Activated CD8-positive, alpha-beta memory T cell treated with anti-CD3 and anti-CD28 coated beads, Interleukin-2, amount 10 ng/mL, durations not matched to agents 7 days and 5 days (primary cell): ENCODE measurements at places on chromosomes 6 and 20. TPM values are rescaled to one million over a fixed set of nuclear protein-coding genes. Genes with fewer than 3 reads are reported as not detected.

Gene TRIM31
- total RNA-seq: not detected

DNA sequence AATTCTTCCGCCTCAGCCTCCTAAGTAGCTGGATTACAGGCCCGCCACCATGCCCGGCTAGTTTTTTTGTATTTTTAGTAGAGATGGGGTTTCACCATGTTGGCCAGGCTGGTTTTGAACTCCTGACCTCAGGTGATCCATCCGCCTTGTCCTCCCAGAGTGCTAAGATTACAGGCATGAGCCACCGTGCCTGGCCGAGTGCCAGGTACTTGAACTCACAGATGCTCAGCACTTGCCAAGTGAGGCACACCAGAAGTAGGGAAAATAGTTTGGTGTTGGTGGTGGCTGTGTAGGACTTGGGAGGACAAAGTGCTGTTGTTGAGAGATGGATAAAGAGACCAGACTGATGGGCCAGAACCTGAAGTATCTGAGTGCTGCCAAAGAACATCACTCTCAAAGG is 40.0 kb upstream of the MBOAT1 start:
- no peak overlapping the region for H3K27ac ChIP-seq
- no peak for DNase-seq
- H3K4me3 ChIP-seq: no peak overlapping the region

Gene CABLES2
- total RNA-seq: 15.6 TPM

Gene CRISP3
- total RNA-seq: not detected

DNA sequence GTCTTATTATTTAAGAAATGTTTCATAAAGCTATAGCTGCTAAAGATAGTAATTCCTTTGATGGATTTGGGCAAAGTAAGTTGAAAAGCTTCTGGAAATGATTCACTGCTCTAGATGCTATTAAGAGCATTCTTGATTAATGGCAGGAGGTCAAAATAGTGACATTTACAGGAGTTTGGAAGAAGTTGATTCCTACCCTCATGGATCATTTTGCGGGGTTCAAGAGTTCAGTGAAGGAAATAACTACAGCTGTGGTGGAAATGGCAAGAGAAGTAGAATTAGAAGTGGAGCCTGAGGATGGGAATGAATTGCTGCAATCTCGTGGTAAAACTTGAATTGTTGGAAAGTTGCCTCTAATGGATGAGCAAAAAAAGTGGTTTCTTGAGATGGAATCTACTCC is 316.1 kb downstream of the UTRN start:
- no peak overlapping the region for H3K27ac ChIP-seq
- H3K36me3 ChIP-seq: peaks cover 41% of the 10 kb centered on the region
- H3K4me3 ChIP-seq: no peak overlapping the region

GRCh38 chr6:155915651-155916050 is 460.0 kb upstream of the NOX3 start:
- no peaks in the 10 kb centered on the region for H3K4me1 ChIP-seq
- H3K27ac ChIP-seq: no peak overlapping the region
- H3K4me3 ChIP-seq: no peak overlapping the region
- no peaks in the 10 kb centered on the region for H3K36me3 ChIP-seq
- DNase-seq: no peak
- H3K27me3 ChIP-seq: no peaks in the 10 kb centered on the region

DNA sequence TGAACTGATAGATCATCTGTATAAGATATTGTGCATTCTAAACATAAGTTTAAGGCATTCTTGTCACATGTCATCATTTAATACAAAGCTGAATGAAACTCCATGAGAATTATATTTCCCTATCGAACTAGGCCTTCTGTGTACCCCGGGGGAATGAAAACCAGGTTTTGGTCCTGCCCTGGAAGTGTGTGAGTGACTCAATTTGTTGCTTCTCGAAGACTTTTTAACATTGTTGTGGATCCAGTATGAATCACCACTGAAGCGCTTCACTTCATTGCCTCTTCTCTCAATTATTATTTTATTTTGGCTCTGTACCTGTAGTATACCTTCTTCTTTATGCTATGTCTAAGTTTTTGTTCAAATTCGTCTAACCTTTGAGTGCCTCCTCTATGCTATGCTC is 150.8 kb downstream of the GRIK2 start:
- no peak for DNase-seq
- H3K36me3 ChIP-seq: no peaks in the 10 kb centered on the region
- no peaks in the 10 kb centered on the region for H3K4me1 ChIP-seq
- H3K4me3 ChIP-seq: no peak overlapping the region

GRCh38 chr20:57530327-57530981 is 5.5 kb upstream of the CTCFL start:
- peaks cover 27% of the 10 kb centered on the region for H3K27me3 ChIP-seq
- H3K4me3 ChIP-seq: no peak overlapping the region
- H3K36me3 ChIP-seq: no peaks in the 10 kb centered on the region
- no peak overlapping the region for H3K27ac ChIP-seq
- no peak for DNase-seq
